Inflammatory macrophage treated with lipopolysaccharide for 4 hours (primary cell): ENCODE measurements at places on chromosomes 6 and 20.

DNA sequence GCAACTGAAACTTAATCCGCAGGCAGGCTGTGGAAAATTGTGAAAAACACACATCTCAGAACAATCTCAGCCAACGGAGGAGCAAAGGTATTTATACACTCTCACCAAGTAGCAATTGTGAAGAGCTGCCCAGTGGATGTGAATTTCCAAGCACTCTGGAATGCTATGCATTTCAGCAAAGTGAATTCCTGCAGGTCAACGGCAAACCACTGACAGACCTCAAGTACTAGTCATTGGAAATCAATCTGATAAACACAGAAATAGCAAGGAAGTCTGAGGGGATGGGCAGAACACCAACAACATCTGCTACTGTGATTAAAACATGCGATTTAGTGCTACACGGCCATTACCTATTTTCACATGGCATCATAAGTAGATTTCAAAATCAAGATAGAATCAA lies 429.1 kb downstream of the HTR1B start:
- DNase-seq, result no peak

GRCh38 chr20:31962761-31963160 lies 5.2 kb upstream of the XKR7 start:
- DNase-seq, result no peak

- no peak for DNase-seq
These were observed 9.5 kb upstream of the ADRM1 start for GRCh38 chr20:62293111-62293784.

GRCh38 chr6:45902984-45903383 lies 112.7 kb downstream of the CLIC5 start:
- no peak for DNase-seq

DNA sequence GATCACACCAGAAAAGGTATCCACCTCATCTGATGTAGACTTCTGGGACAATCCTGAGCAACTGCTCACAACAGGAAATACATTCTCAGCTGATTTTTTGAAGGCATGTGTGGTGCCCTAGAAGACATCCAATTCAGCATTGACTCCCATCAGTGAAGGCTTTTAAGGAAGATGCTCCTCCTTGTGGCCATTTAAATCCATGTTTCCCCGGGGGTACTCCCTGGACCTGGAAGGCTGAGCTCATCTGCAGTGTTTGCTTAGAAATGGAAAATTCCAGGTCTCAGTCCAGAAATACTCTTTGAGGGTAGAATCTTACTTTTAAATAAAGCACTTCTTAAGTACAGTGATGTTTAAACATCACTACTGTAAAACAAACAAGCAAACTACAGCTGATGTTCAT lies 195.5 kb upstream of the PDE10A start:
- no peak for DNase-seq

DNA sequence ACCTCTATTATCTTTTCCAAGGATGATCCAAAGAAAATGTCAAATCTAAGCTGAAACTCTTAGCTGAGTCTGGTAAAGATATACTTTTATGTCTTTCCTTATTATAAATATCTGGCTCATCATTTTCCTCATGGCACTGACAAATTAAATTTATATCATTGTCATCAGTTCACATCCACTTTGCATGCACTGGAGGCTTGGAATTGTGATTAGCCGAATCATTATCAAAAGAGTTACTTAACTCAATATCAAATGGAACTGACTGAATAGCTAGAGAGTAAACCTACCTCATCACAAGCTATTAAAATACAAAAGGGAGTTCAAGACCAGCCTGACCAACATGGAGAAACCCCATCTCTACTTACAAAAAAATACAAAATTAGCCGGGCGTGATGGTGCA lies 713.9 kb upstream of the MARCKS start:
- no peak for DNase-seq

- no peak for DNase-seq
These were observed 1.1 kb downstream of the NDRG3 start for GRCh38 chr20:36744764-36745191.

GRCh38 chr6:166861961-166862286 lies 94.4 kb downstream of the RNASET2 start:
- no peak for DNase-seq

DNA sequence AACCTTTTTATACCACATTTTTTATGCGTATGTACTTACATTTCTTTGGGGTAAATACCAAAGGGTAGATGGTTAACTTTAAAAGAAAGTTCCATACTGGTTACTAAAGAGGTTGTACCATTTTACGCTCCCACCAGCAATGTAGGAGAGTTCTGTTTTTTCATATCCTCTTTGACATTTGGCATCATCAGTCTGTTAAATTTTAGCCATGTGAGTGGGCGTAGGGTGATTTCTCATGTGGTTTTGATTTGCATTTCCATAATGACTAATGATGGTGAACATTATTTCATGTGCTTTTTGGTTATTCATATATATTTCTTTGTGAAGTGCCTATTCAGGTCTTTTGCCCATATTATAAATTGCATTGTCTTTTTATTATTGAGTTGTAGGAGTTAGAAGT lies 194.2 kb downstream of the PRL start:
- peak; percentile 95 for DNase-seq

DNA sequence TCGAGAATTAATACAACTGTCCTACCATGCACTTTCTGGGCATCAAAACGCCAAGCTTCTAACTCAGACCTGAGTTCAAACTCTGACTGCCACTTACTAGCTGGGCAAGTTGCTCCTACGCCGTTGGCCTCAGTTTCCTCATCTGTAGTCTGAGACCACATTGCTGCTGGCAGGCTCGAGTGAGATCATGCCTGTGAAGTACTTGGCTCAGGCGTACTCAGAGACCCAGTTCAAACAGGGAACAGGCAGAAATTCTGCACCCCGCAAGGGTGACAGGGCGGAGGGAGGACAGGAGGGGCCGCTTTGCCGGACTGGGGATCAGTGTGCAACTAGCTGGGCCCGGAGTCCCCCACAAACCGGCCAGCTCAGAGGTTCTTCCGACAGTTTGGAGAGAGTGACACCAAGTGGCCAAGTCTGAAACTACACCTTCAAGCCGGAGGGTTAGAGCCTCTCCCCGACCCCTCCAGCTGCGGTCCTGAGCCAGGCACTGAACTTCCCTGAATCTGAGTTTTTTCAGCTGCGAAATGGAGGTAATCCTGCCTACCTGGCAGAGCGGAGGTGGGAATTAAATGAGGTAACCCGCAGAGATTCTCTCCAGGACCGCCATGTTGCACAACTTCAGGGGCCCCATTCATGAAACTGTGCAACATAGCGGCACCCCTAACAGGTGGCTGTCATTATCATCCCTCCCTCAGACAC lies 46.0 kb upstream of the PTPN1 start:
- peak; percentile 58 for DNase-seq

GRCh38 chr20:23230766-23231385 lies 119.7 kb upstream of the NXT1 start:
- no peak for DNase-seq

GRCh38 chr6:139080255-139080920 lies 51.8 kb downstream of the ABRACL start:
- DNase-seq, result no peak

GRCh38 chr20:62685781-62686555 lies 22.7 kb upstream of the NTSR1 start:
- DNase-seq, result peak; percentile 88

DNA sequence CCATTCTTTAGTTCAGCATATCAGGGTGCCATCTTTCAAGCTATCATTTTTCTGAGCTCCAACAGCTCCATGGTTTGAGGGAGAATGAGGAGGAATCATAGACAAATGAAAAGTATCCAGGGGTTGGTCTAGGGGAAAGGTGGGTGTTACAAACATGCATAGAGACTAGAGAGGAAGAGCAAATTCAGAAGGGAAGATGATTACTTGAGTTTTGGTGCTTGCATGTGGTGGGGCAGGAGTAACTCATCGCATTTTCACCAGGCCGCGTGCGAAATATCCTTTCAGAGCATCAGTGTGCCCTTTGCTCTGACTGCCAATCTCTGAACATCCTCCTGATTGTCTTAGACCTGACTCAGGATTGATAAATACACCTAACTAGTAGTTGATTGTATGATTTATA lies 7.7 kb upstream of the BICRAL start:
- no peak for DNase-seq

DNA sequence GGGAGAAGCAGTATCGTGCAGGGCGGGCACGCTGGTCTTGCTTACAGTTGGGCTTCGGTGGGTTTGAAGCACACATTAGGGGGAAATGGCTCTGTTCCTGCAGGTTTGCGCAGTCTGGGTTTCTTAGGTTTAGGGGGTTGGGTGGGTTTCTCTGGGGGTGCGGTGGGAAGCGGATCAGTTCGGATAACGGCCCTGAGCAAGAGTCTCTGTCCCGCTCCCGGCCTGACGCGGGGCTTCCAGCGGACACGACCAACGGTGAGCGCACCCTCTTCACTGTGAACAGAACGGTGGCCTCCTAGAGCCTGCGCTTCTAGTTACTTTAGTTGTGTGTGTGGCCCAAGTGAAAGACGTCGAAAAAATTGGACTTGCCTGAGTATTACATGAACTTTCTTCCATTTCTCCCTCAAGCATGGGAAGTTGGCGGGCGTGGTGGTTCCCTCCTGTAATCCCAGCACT lies 635 bp upstream of the ELOVL2 start:
- DNase-seq, result no peak

GRCh38 chr6:44064089-44064947 lies 62.9 kb downstream of the MRPL14 start:
- DNase-seq, result peak; percentile 100

- DNase-seq, result no peak
These were observed 69.3 kb downstream of the HDDC2 start for GRCh38 chr6:125232466-125232865.

- no peak for DNase-seq
These were observed at the start of gene HRH3 for GRCh38 chr20:62219992-62220665. HRH3 (minus strand) TSS chr20:62220278; CDS start chr20:62219970, 308 bp downstream.

DNA sequence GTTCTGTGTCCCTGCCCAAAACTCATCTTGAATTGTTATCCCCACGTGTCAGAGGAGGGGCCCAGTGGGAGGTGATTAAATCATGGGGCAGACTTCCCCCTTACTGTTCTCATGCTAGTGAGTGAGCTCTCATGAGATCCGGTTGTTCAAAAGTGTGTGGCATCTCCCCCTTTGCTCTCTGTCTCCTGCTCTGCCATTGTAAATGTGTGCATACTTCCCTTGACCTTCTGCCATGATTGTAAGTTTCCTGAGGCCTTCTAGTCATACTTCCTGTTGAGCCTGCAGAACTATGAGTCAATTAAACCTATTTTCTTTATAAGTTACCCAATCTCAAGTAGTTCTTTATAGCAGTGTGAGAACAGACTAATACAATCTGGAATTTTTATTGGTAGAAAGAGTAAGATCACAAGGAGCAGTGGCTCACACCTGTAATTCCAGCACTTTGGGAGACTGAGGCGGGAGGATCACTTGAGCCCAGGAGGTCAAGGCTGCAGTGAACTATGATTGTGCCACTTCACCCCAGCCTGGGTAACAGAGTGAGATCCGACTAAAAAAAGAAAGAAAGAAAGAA lies 47.1 kb upstream of the SLC22A16 start:
- no peak for DNase-seq

GRCh38 chr20:8242066-8242465 lies 110.0 kb downstream of the PLCB1 start:
- no peak for DNase-seq

DNA sequence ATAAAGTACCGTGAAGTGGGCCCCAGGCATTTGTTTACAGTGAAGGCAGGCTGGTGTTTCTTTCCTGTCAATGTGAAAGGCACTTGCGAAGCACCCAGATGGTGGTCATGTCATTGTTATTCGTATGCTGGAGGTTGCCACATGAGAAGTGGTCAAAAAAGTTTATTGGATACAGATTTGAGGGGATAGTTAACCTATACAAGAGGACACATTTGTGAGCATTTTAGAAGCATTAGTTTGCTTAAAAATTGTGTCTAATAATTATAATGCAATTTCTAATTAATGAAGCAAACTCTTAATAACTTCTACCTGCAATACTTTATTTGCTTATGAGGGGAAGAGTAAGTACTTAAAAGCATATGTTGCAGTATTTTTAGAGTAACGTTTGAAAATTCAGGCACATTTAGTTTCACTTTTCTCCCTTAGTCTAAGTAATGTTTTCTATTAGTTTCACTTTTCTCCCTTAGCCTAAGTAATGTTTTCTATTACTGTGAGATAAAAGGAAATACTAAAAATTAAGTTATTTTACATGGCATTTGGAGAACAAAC lies 120.7 kb upstream of the CLDN20 start:
- DNase-seq, result peak; percentile 60

DNA sequence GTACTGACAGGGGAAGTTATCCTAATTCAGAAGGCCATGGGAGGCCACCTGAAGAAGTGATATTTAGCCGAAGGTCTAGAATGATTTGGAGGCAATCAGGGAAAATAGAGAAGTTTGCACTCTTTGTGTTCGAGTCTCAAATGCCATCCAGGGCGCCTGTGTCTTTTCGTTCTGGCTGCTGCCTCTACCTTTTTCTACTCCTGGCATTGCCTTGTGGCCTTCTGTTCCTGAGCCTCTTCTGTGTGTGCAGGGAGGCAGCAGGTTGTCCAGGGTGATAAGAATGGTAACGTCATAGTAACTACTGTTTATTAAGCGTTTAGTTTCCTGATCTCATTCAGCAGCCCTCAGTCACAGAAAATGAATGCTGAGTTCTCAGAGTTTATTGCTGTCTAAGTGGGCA lies 252.1 kb downstream of the FARS2 start:
- DNase-seq, result no peak

DNA sequence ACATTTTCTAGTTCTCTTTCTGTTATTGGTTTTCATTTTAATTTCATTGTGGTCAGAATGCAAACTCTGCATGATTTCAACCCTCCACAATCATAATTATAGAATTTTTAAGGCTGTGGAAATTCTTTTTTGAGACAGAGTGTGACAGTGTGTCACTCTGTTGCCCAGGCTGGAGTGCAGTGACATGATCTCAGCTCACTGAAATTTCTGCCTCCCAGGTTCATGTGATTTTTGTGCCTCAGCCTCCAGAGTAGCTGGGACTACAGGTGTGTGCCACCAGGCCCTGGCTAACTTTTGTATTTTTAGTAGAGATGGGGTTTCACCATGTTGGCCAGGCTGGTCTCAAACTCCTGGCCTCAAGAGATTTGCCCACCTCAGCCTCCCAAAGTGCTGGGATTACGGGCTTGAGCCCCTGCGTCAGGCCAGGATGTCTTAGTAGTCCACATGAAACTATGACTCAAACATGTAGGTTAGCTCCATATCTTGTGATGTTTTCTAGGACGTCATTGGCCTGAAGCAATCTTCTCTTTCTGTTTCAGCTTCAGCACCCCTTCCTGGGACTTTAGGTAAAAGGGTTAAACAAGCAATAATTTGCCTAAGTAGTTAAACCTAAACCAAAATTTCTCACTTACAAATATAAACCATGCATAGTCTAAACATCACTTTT lies 47.4 kb upstream of the SAMD3 start:
- no peak for DNase-seq

GRCh38 chr20:3406481-3407039 lies 909 bp downstream of the DNAAF9 start:
- DNase-seq, result peak; percentile 35

- DNase-seq, result no peak
These were observed 2.6 kb upstream of the MRGBP start for GRCh38 chr20:62793757-62794006.

- peak; percentile 1 for DNase-seq
These were observed 238.0 kb upstream of the MAN1A1 start for GRCh38 chr6:119587537-119587936.
